ENCODE measurements at places on chromosomes 16 and 17.

- peak; percentile 21 for DNase-seq
Observed at GRCh38 chr17:56681561-56682266, 88.2 kb downstream of the NOG start.

- DNase-seq: no peak
Observed at GRCh38 chr16:48053418-48053745, 102.4 kb downstream of the ABCC12 start.

- no peak for DNase-seq
Observed at GRCh38 chr17:17356931-17357270, 53.7 kb downstream of the NT5M start.

DNA sequence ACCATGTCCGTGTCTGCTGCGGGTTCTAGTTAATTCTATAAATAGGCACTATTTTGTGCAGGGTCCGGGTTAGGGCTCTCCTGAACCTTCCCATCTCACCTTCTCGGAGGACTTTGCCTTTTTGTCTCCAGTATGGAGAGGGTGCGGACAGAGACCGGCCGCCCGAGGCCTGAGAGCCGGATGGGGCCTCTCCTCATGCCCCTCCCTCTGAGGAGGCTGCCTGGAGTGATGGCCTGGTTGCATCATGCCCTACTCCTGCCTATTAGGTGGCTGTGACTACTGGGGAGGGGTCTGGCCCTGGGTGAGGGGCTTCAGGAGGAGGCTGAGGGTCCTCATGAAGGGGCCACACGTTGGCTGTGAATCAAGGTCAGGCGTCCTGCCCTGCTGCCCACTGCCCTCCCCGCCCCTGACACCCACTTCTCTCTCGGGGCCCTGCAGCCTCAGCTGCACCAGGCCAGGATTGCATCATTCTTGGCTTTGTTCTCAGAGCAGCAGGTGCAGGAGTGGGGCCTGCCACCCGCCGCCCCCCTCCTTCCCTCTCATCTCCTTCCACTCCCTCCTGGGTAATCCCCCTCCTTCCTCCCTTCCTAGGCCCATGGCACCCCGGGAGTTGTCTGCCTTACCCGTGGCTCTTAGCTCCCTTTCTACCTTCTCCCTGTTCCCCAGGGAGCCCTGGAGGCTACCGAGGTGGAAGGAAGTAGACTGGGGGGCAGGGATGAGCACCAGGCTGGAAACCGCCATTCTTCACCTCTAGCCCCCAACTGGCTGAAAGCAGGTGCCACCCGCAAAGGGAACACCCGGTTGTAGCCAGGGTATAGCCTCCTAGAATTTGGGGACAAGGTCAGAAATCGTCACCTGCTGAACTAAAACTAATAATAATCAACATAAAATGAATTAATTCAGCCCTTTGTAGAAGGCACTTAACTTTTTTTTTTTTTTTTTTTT lies 12.7 kb upstream of the ARHGAP23 start:
- peak; percentile 33 for DNase-seq

DNA sequence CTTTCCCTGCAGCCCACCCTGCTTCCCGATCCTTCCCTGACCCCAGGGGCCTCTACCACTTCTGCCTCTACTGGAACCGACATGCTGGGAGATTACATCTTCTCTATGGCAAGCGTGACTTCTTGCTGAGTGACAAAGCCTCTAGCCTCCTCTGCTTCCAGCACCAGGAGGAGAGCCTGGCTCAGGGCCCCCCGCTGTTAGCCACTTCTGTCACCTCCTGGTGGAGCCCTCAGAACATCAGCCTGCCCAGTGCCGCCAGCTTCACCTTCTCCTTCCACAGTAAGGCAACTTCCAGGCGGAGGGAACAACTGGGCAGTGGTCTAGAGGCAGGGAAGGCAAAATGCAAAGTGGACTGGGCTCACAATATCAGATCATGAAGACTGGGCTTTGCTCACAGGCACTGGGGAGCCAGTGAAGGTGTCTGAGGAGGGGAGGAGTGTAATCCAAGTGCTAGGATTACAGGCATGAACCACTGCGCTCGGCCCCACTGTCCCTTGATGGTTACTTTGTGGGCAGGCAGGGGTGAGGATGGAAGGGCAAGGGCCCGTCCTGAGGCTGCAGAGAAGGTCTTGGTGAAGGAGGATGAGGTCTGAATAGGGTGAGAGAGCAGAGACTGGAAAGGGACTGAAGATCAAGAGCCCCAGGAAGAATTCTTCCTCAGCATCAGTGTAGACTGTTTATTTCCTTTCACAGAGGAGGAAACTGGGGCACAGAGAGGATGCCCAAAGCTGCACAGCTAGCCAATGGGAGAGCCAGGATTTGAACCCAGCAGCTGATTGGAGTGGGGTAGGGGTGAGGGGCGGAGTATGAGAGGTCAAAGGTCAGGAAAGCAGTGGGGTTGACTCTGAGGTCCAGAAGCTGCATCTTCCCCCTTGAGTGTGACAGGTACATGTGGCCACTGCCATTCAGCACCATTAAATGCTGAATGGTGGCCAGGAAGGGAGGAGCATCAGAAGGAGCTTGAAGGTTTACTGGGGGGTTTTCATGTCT lies 16.5 kb upstream of the ADGRG3 start:
- no peak for DNase-seq

DNA sequence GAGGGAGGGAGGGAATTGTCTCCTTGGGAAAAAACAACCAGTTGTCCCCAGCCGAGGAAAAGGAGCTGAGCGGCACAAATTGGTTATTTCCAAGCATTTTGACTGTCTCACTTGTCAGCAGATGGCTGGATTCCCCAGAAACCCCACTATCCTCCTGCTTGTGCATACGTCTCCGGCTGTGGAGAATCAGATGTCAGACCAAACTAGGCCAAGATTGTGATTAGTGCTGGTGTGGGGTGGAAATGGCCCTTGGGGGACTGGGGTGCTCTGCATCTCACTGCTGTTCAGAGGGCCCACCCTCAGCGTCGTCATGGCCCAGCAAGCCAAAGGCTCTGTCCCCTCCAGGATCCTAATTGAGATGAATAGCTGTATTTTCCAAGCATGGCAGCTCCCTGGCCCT lies 131.7 kb upstream of the HSBP1 start:
- no peak for DNase-seq

GRCh38 chr16:85195900-85196772 lies 83.9 kb upstream of the CIBAR2 start:
- no peak for DNase-seq

Data from suppressor macrophage treated with lipopolysaccharide for 1 hour (primary cell).